Activated naive CD8-positive, alpha-beta T cell treated with anti-CD3 and anti-CD28 coated beads, Interleukin-2, amount 10 ng/mL, durations not matched to agents 7 days and 5 days (primary cell): ENCODE measurements at places on chromosomes 12 and 14. TPM values are rescaled to one million over a fixed set of nuclear protein-coding genes. Genes with fewer than 3 reads are reported as not detected.

MUCL1 gene
- not detected for total RNA-seq

WSCD2 gene
- total RNA-seq, result not detected

TGM1 gene
- 5.8 TPM for total RNA-seq

L2HGDH gene
- 11.5 TPM for total RNA-seq

ACACB gene
- total RNA-seq, result 21.4 TPM

HEBP1 gene
- total RNA-seq, result 17.6 TPM

HAL gene
- 0.23 TPM for total RNA-seq

CDCA3 gene
- total RNA-seq, result 76.7 TPM

PAX9 gene
- total RNA-seq, result not detected
